Fibroblast of skin of right quadriceps (primary cell): ENCODE measurements at places on chromosomes 11 and 22.
A peak's percentile ranks its signal among the peaks of the same experiment; 100 is the strongest.

DNA sequence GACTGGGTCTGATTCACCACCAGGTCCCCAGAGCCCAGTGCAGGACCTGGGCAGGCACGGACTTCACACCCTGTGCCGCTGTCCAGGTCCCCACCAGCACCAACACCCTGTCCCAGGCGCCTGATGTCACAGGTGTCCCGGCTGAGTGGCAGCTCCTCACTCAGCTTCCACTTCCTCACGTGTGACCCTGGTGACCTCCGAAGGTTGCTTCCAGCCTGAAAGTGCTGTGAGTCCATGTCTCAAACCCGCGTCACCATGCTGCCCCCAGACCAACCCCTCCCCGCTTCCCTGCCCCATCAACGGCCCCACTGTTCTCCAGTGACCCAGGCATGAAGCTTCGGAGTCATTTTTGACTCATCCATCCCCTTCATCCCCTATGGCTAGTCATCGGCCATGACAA lies 25.7 kb upstream of the PICK1 start:
- DNase-seq, result no peak

DNA sequence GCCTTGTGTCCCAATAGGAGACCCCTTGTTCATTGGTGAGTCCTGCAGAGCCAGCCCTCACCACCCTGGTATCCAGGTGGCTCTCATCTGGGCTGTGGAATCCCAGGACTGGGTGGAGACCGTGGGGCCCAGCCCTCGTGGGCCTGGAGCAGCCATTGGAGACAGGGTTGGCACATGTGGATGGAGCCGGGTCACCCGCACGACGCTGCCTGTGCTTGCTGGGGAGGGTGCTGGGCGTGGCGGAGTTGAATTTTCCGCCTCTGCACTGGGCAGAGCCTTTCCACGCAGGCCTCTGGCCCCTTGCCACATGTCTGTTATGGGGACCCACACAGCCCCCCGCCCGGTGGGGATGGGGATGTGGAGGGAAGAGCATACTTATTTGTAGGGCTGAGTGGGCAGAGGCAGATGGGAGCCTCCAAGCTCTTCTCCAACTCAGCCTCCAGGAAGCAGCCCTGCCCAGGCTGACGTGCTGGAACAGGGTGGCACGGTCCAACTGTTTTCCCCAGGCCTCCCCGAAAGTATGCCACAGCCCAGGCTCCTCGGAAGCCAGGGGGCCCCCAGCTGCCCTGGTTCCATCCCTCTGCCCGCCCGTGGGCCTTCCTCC lies 12.6 kb downstream of the GRAMD4 start:
- DNase-seq, result no peak

- peak; percentile 84 for DNase-seq
Measured at GRCh38 chr22:35330258-35330861, 30.7 kb downstream of the TOM1 start.

GRCh38 chr11:113329725-113330124 lies 15.3 kb downstream of the TTC12 start:
- no peak for DNase-seq

- peak; percentile 54 for DNase-seq
Measured at GRCh38 chr11:6419009-6419631, at the start of gene APBB1. Gene APBB1 (minus strand): TSS chr11:6419094. CDS start chr11:6411347, 7,747 bp downstream.

DNA sequence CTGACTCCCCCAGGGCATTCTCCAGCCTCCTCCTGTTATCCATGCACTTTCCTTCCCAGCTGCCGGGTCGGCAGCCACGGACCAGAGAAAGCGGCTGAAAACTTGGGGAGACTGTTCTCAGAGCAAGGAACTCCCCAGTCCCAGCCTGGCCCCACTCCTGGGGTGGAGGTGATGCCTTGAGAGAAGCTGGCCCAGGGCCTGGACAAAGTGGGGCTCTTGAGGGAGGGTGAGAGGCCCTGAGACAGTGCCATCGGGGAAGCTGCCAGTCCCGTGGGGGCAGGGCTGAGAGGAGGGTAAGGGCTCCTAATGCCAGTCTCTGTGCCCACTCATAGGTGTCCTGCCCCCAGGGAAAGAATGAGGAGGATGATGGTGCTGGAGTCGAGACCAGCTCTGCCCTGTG lies 53.8 kb downstream of the FLRT1 start:
- DNase-seq, result no peak

- DNase-seq, result no peak
Measured at GRCh38 chr22:47406180-47406834, 643.9 kb downstream of the TBC1D22A start.

DNA sequence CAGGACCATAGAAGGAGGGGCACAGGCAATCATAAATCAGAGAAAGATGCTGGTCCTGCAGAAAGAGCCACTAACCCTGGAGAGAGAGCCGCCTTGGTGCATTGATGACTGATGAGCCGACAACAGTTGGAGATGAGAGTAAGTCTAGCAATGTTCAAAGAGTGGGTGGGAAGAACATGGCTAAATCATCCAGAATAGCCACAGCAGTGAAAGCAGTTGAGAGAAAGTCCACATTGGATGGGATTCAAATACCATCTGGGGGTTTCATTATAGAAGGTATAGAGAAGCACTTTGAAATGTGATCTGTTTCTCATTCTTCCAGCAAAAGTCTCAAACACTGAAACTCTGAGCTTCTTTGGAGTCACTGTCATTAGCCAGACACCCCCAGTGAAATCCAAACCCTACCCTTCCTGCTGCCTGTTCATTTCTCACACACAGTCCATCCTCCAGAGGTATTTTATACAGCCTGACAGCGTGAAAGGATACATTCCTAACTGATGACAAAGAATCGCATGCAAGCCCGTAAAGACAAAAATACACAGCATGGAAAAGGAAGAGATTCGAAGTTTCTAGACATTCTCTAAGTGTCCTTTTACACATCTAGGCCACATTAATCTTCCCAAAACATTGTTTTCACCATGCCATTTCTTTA lies 303.1 kb upstream of the MPPED2 start:
- DNase-seq, result peak; percentile 68

DNA sequence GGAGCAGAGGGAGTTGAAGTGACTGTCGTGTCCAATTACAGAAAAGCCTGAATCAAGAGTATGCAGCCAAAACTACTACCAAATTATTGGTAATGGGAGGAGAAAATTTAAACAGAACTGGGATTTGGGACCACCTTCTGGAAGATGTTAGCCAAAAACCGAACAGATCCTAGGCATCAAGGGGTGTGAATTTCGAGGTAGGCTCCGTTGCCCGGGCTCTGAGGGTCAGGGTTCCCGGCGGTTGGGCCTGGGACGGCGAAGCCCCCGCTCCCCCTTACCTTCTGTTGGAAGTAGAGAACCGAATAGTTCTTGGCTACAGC lies 313 bp downstream of the PRCP start:
- no peak for DNase-seq

- no peak for DNase-seq
Measured at GRCh38 chr22:46424496-46424895, 89.0 kb downstream of the TRMU start.

- peak; percentile 90 for DNase-seq
Measured at GRCh38 chr11:27319072-27319471, 43.9 kb downstream of the CCDC34 start.
